ENCODE measurements at places on chromosomes 16 and 17.

DNA sequence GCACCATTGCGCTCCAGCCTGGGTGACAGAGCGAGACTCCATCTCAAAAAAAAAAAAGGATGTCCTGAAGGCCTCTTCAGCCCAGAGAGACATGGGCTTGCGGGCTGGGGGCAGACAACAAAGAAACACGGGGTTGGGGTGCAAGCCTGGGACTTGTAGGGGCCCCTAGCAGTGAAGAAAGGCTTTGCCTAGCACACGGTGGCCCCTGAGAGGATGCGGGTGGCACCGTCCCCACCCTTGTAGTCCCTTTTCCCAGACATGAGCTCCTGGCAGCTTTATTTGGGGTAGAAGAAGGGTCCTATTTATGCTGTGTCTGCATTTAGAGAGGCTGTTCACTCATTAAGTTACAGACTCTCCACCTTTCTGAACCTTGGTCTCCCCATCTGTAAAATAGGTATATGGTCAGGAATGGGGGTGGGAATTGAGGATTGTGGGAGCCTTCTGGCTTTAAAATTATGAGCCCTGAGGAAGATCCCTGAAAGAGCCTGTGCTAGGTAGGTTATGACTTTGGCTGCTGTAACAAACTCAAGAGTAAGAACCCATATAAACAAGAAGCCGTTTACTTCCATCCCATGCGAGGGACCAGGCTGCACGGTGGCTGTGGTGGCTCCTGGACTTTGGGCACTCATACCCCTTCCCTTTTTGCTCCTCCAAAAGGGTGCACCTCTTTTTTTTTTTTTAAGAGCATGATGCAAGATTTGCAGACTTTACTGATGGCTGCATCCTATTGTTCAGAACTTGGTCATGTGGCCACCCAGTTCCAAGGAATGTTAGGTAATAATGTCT lies 20.6 kb upstream of the ADGRG1 start:
- DNase-seq: no peak

DNA sequence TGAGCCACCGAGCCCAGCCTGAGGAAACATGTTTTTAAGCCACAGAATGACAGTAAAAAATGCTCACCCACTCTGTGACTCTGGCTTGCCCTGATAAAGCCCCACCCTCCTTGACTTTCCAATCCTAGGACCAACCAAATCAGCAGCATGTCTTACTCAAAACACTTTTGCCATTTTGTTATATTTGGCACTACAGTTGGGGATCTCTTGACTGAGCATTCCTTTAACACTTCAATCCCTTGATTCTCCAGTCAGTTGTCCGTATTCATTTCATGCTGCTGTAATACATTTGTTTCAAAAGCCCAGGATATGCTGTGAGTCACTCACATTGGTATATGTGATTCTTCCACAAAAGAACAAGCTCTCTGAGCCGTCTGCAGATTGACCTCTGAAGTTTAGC lies 8.2 kb downstream of the MYH3 start:
- DNase-seq: no peak

- DNase-seq: no peak
Observed at GRCh38 chr17:7466318-7466638, 13.2 kb downstream of the ZBTB4 start.

- no peak for DNase-seq
Observed at GRCh38 chr17:61947367-61948078, 19.7 kb upstream of the INTS2 start.

- no peak for DNase-seq
Observed at GRCh38 chr16:8923199-8923598, 40.5 kb downstream of the USP7 start.

GRCh38 chr16:66270333-66270927 lies 96.1 kb upstream of the CDH5 start:
- peak; percentile 90 for DNase-seq

DNA sequence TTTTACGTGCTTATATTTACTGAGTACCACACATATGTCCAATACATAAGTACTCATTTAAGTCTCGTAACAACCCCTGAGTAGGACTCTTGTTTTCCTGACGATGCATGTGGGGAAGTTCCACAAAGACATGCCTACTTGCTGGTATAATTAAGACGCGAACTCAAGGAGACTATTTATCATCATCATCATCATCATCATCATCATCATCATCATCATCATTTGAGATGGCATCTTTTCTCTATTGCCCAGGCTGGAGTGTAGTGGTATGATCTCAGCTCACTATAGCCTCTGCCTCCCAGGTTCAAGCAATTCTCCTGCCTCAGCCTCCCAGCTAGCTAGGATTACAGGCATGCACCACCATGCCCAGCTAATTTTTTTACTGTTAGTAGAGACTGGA lies 809.9 kb upstream of the EEF2KMT start:
- DNase-seq: no peak

- no peak for DNase-seq
Observed at GRCh38 chr17:930258-930657, 49.3 kb downstream of the NXN start.

Data from left hindlimb (tissue), 1 donor.